Stimulated activated CD8-positive, alpha-beta memory T cell treated with anti-CD3 and anti-CD28 coated beads, Interleukin-4, amount 100 ng/mL, for 1 hour (primary cell): ENCODE measurements at places on chromosomes 2 and 18.

DNA sequence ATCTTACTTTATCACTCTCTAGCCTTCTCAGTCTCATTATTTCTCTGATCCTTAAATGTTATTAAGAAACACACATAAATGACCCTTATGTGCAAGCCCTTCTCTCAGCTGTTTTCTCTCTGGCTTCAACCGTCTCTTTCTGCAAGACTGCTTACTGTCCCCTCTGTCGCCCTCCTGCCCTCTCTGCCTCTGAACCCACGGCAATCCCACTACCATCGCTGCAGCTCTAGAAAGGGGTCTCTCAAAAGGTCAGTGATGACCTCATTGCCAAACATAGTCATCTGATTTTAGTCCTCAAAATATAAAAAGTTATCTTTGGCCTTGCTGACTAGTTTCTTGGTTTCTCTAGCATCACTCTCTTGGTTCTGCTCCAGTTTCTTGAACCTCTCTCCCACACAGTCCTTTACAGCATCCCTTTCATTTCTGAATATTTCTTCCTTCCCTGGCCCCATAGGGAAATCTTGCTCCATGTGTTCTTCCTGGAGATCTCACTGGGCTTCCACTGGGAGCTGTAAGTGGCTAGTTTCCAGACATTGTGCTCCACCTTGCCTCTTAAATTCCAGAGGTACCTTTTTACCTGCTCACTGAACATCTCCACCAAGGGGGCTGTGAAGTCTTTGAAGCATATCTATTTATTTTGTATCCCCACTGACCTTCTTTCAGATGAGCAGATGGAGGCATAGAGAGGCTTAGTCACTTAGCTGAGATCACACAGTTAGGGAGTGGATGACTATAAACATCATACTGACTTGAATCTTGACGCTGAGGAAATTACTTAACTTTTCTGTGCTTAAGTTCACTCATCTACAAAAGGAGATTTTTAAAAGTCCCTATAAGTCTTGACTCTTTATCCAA lies 96.2 kb downstream of the PDE1A start:
- DNase-seq, result no peak

DNA sequence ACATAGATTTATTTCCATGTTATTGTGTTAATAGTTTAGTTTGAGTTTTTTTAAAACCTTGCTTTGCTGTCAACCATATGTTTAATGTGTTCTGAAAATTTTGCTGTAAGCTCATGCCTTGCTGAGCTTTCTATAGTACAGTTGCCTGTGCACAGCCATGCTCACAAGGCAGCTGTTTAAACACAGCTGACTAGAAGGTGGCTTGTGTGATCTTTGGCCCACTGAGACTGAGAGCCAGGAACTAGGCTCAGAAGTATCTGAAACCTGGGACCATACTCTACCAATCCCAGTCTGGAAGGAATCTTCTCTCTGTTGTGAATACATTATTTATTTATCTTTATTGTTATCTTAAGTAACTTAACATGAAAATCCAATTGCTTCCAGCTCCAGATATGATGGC lies 350.5 kb downstream of the KIAA1328 start:
- DNase-seq, result no peak

DNA sequence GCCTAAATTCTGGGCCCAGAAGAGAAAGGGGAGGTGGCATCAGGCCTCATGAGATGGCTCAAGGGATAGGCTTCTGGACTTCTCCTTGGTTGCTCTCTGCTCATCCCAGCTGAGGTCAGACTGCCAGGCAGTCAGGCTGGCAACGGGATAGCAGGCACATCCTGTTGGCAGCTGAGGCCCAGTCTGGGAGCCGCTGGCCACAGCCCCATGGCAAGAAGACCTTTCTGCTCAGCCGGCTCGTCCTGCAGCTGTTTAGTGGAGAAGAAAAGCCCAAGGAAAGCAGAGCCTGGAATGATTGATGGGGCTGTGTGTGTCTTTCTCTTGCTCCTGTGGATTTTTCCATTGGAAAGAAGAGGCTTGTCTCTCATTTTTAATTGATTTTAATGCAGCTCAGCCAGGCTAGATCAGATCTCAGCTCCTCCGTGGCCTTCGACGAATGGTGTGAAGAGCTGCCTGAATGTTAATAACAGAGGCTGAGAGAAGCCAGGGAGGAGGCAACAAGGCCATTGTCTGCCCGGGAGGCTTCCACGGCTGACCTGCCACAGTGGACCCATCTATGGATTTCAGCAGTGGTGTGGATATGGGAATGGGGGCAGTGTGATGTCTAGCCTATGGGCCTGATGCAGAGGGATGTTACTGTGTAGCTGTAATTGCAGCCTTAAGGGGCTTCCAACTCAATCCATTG lies 99.5 kb downstream of the HS1BP3 start:
- no peak for DNase-seq

GRCh38 chr2:135494503-135494902 lies 36.5 kb downstream of the ZRANB3 start:
- no peak for DNase-seq

DNA sequence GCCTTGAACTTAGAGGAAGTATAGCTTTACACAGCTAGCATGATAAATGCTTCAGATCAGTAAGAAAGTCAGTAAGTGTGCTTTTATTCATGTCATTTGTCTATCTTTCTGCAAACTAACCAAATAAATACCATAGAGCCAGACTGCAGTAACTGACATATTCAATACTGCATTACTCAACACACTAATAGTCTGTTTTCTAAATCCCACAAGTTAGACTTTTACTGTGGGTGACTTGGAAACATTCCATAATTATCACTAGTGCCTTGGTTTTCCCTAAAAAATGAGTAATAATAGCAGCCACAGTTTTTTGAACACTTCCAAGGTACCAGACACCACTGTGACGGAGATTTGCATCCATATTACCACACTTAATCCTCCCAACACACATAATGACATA lies 33.0 kb downstream of the ACVR1 start:
- no peak for DNase-seq

DNA sequence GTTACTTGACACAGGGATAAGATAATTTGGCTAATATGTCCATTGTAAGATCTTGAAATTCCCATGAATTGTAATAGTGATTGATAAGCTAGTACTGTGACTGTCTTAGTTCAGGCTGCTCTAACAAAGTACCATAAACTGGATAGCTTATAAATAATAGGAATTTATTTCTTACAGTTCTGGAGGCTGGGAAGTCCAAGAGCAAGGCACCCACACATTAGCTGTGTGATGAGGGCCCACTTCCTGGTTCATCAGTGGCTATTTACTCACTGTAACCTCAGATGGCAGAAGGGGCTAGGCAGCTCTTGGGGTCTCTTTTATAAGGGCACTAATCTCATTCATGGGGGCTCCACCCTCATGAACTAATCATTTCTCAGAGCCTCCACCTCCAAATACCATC lies 28.5 kb downstream of the NOSTRIN start:
- DNase-seq, result no peak

DNA sequence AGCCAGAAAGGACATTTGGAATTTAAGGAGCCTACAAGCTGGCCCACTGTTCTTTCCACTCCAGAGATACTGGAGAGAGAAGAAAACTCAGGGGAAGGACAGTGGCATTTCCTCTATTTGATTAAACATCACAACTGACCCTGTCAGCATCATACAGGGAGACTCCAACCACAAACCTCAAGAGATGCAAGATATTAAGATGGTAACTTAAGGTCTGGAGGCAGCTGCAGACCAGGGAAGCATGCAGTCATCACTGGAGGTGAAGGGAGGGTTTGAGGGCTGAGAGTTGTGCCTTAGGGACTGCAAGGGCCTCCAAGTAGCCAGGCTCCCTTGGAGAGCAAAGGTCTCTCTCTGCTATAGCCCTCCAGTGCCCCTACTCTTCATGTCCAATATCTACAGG lies 67.4 kb downstream of the RNF152 start:
- no peak for DNase-seq
